Left ventricle myocardium superior (tissue), 1 donor: ENCODE measurements at places on chromosomes 6 and 20.

- no peak for DNase-seq
Observed at GRCh38 chr6:137025786-137026730, 18.7 kb downstream of the IL20RA start.

DNA sequence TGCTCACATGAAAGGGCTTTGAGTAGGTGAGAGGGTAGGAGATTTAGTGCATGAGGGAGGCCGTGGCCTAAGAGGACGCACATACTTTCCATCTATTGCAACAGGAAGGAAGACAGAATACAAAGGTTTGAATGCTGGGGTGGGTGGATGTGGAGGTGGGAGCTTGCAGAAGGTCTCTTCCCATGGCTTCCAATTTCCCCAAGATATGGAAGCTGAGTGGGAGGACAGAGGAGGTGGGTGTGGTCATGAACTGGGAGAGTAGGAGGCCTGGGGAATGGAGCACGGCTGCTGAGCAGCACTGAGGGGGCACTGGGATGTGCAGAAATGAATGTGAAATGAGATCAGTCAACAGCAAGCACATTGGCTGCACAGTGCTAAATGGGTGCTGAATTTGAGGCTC is 70.3 kb downstream of the SCML4 start:
- DNase-seq, result no peak

- no peak for DNase-seq
Observed at GRCh38 chr6:56509031-56509430, 133.7 kb downstream of the DST start.

- DNase-seq, result peak; percentile 60
Observed at GRCh38 chr20:37276494-37277252, 12.8 kb upstream of the MANBAL start.
